ENCODE measurements at places on chromosomes 16 and 17. TPM values are rescaled to one million over a fixed set of nuclear protein-coding genes. Genes with fewer than 3 reads are reported as not detected.

DNA sequence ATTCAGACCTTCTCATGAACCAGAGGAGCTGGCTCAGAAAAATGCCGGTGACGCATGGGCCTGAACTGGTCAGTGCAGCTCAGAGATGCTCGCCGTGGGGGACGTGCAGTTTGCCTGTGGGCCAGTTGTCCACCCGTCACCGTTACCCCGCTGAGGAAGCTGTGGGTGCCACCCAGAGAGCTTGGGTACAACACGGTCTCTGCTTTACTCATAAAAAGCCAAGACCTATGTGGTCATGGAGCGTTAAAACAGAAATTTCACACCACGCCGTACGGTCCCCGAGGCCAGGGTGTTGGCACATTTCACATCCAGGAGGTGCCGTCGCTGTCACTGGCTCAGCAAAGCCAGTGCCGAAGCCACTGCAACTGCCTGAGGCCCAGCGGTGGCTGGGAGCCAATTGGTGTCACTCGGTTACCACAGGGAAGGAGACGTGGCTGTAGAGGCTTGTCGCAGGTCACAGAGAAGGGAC lies 120.9 kb downstream of the METRNL start:
- DNase-seq = no peak

The RASD1 gene
- 0.64 TPM for total RNA-seq

- no peak for DNase-seq
Measured at GRCh38 chr16:88614818-88615580, 23.4 kb upstream of the IL17C start.

DNA sequence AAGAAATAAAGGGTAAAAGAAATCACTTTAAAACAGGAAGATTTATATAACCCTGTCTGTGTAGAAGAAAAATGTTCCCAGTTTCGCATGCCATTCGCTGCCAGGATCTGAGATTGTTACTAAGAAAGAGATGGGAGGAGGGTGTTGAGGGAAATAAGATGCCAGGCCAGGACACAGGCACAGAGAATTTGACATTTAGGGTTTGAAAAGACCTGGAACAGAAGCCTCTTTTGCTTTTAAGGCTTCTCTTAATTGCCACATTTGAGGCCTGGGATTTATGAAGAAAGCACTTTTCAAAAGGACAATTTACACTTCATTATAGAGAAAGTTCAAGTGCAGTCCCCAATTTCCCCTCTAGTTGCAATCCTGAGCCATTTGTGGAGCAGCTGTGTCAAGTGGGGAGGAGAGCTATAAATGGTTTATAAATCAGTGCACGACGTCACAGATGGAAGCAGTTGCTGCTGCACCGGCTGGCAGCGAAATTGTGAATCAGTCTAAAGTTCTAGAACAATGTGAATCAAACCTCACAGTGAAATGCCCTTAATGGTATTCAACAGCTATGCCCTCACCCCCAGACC lies 26.5 kb upstream of the C16orf87 start:
- DNase-seq = peak; percentile 55

DNA sequence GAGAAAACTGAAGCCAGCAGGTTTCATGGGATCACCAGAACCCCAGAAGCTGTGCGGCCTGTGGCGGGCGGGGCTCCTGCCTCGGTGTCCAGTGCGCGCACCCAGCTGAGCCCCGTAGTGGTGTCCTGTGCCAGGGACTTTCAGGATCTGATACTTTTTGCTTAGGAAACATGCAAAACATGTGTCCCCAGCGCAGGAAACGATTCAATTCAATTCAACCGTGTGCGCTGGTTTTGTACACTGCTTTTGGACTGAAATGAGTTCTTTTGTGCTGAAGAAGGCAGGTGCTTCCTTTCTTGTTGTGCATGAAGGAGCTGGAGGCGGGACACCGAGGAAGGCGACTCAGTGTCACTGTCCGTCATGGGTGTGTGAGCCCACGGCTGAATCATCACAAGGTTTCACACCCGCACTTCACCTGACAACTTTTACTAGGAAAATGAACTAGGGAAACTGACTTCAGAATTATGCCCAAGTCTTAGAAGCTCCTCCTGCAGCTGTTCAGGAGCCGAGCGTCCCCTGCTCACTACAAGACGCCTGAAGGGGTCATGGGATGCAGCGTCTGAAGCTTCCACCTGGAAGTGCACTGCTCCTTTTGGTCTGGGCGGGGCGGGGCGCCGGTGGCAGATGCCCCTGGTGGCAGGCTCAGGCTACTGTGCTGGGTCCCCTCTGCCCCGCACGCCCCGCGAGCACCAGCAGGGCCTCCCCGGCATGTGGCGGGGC lies 31.4 kb upstream of the ZNF750 start:
- DNase-seq = no peak

GRCh38 chr16:46658925-46659324 lies 30.1 kb downstream of the VPS35 start:
- DNase-seq = no peak

DNA sequence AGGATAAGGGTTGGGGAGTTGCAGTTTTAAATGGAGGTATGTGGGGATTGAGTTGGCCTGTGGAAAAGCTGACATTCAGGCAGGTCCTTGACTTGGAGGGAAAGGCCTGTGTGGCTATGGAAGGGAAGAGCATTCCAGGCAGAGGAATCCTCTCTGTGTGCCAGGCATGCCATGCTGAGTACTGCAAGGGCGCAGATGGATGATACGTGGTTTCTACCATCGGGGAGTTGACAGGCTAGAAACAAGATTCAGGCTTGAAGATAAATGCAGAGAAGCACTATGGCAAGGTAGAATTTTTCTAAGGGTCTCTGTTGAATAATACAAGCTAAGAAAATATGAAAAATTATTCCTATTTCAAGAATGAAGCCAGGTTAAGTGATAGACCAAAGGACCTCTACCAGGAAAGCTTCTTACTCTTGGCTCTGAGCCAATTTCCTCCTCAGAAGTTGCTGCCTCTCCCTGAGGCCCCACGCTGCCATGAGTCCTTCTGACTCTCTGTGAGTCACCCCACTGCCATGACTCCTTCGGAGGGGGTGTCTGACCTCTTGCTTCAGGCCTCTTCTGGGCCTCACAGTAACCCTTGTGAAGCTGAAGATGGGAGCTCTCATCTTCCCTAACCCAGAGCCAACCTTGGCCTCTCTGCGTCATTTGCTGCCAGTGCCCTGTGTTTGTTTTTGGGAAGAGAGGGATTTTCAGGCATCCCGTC lies 75.8 kb downstream of the WNT3 start:
- peak; percentile 78 for DNase-seq

DNA sequence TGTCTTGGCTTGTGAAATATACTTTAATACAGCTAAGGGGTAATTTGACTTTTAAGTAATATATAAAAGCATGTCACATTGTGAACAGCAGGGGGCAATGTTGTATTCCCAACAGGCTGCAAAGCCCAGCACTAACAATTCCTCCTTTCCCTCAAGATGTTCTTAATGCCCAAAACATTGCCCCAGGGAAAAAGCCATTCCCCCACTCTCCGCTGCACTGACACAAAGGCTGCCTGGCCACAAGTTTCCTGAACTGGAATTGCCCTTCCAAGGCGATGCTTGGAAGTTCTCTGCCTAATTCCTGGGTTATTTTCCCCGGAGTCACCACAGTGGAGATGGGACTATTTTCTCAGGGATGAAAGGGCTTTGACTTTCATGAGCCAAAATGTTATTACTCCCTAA lies 27.2 kb downstream of the CLEC16A start:
- DNase-seq = peak; percentile 94

The TMEM114 gene
- not detected for total RNA-seq
